ENCODE measurements at places on chromosomes 1 and 21.

DNA sequence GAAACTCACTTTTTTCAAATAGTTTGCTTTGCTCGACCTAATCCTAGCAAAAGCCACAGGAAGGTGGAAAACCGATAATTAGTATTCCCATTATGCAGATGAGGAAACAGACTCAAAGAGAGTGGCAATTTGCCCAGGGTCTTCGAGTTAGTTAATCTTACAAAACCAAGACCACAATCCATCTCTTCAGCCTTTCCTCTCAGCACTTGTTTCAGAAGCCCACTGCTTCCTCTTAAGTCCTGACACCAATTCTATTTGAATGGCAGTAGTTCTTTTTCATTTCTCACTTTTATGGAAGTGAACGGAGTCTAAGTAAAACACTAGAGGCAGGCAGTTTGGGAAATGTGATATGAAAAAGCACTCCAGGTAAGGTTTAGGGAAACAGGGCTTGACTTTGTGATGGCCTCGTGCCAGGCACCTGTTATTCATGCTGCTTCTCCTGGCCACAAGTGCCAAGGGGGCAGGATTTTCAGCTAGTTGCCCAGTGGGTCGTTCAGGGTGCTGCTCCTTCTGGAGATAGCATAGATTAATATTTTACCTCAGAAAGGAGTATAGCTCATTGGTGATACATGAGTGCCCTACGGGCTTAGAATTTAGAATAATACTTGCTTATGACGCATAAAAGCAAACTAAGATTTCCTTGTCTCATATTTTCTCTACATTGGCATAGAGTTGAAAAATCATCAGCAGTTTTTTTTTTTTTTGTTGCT, 76.6 kb upstream of the NRIP1 start:
- DNase-seq = no peak

GRCh38 chr1:162485236-162485635, 12.4 kb upstream of the UHMK1 start:
- no peak for DNase-seq

DNA sequence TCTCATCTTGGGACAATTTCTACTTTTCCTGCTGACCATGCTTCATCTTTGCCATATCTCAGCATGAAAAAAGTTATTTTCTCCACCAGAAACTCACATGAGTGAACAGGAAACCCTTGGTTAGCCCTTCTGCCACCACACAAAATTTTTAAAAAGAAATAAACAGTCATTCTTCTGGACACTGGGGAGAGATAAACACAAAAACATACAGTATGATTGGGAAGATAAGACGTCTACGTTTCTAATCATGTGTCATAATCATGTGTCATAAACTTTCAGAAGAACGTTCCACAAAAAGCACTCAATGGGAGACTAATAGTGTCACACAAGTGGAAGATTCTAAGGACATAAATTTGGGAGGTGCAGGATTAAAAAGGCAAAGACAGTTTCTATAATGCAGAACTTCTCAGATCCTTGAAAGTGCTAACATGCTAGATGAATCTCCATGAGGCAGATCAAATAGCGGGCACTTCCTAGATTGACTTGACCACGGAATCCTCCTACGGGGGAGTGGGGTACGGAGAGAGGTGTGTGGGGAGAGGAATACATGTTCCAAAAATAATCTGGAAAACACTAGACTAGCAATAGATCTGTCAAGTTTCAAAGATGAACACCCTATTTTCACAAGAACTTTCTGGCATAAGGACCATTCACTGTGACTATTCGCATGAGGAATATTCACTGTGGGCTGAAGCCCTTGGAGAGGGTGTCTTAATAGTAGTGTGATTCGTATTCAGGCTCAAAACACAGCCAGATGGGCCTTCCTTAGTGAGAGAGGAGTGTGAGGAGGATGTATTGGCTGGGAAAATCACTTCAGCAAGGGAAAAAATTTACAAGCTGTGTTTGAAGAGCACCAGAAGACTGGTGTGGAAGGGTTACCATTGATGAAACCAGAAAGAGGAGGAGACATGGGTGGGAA, 206.7 kb downstream of the SETD4 start:
- DNase-seq = no peak

DNA sequence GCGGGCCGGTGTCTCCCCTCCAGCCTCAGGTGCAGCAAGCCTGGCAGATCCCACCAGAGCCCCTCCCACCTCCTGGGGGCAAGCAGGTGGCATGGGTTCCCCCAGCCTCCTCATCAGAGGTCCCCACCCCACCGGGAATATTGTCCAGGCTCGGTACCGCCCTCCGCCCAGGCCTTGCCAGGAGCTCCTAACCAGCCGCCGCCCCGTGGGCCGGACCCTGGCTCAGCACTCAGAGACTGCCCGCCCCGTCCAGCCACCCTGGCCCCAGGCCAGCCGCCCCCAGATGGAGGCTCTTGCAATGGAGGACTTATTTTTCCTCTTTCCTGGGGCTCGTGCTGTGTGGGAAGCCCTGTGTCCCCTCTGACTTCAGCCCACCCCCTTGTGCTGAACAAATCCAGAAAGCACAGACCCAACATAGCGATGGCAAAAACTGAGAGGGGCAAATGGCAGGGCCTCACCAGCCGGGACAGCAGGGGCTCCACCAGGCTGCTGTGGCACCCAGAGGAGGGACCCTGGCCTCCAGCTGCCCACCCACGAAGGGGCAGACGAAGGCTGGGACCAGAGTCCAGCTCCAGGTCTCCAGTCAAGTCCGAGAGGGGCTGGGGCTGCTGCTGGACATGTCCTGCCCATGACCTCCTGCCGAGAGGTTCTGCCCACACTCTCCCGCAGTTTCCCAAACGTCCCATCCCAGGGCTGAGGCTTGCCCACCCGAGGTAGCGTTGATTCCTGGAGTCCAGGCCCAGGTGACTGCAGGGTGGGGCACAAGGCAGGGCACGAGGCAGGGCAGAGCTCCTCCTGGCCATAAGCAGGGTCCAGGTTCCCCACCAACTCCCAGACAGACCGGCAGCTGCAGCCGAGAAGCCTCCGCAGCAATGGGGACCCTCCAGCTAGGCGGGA, 7.5 kb downstream of the MEGF6 start:
- DNase-seq = no peak

DNA sequence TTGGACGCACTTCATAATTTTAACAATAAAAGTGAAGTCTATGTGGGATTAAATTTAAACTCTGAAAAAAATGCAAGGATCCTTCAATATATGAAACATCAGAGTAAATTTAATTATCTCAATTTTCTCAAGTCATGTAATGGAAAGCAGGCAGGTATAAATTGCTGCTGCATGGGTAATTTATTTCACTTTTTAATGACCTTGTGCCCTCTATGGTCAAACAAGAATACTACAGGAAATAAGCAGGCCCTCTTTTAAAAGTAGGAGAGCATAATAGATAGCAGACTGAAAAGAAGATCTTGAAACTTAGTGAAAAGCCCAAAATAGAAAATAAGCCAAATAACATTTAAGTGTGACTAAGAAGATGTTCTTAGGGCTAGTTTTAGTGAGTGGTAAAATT, 22.9 kb downstream of the BCAS2 start:
- DNase-seq = no peak
